Stimulated activated naive B cell treated with anti-CD40 and anti-IgM and Interleukin-4, amounts not matched to agents 10 μg/mL and 1 μg/mL and 100 μg/mL, for 72 hours (primary cell): ENCODE measurements at places on chromosomes 16 and 17.
A peak's percentile ranks its signal among the peaks of the same experiment; 100 is the strongest.

- peak overlapping the region; percentile 84 for H3K4me3 ChIP-seq
- peak overlapping the region; percentile 43 for H3K27ac ChIP-seq
- peaks cover 21% of the 10 kb centered on the region for H3K4me1 ChIP-seq
- no peak for DNase-seq
- peaks cover 31% of the 10 kb centered on the region for H3K27me3 ChIP-seq
Measured at GRCh38 chr16:57486858-57487834, 853 bp upstream of the DOK4 start.

DNA sequence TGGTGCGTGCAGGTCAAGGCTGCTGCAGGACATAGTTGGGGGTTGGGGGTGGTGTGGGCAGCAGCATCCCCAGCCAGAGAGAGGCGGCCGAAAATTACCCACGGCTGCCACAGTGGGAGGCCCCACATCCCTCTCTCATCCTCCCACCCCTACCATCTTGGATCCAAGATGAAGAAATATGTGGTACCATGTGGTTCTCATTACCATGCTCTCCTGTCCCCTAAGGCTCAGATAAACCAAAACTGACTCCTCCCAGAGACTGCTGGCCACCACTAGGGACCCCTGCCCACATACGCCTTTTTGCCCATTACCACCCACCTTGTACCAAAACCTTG is 120.4 kb downstream of the HIC1 start:
- no peak overlapping the region for H3K27ac ChIP-seq
- no peaks in the 10 kb centered on the region for H3K27me3 ChIP-seq
- H3K4me1 ChIP-seq: no peaks in the 10 kb centered on the region
- no peak overlapping the region for H3K4me3 ChIP-seq

DNA sequence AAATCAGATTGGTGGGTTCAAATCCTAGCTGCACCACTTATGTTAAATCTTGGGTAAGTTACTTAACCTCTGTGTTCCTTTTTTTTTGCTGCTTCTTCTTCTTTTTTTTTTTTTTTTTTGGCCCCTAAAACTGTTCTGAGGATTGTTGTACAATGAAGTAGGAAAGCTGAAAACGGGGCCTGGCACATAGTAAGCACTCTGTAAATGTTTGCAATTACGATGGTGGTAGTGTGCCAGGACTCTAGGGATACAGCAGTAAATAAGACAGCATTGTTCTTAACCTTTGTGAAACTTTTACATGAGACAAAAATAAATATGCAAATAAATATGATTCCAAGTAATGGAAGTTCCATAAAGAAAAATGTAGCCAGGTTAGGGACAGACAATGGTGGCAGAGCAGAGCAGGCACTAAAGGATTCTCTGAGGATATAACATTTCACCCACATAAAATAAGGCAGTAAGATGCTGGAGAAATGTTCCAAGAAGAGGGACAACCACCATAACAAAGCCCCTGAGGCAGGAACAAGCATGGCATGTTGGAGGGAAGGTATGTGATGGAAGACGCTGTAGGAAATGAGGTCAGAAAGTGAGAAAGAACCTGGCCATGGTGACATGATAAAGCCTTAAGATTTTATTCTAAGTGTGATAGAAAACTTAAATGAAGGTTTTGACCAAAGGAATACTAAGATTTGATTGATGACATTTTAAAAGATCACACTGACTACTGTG is 127.3 kb downstream of the NLK start:
- H3K4me3 ChIP-seq: no peak overlapping the region
- no peaks in the 10 kb centered on the region for H3K27me3 ChIP-seq
- peaks cover 12% of the 10 kb centered on the region for H3K4me1 ChIP-seq
- H3K27ac ChIP-seq: no peak overlapping the region
- no peak for DNase-seq

- H3K4me3 ChIP-seq: no peak overlapping the region
- no peaks in the 10 kb centered on the region for H3K36me3 ChIP-seq
- H3K27ac ChIP-seq: no peak overlapping the region
Measured at GRCh38 chr16:65668064-65668595, 546.3 kb upstream of the CDH11 start.

- no peaks in the 10 kb centered on the region for H3K36me3 ChIP-seq
- no peak overlapping the region for H3K27ac ChIP-seq
- no peak overlapping the region for H3K4me3 ChIP-seq
- peaks cover under 1% of the 10 kb centered on the region for H3K4me1 ChIP-seq
- peaks cover 33% of the 10 kb centered on the region for H3K27me3 ChIP-seq
- no peak for DNase-seq
Measured at GRCh38 chr16:57873218-57873617, 70.9 kb upstream of the KIFC3 start.

GRCh38 chr16:83913245-83913633 is 14.3 kb downstream of the MLYCD start:
- no peak overlapping the region for H3K27ac ChIP-seq
- no peak for DNase-seq
- peaks cover 52% of the 10 kb centered on the region for H3K36me3 ChIP-seq

- peak overlapping the region; percentile 97 for H3K27ac ChIP-seq
- peak; percentile 64 for DNase-seq
- peaks cover 40% of the 10 kb centered on the region for H3K4me1 ChIP-seq
- H3K4me3 ChIP-seq: peak overlapping the region; percentile 64
Measured at GRCh38 chr17:73566905-73567782, 77.1 kb downstream of the SDK2 start.

DNA sequence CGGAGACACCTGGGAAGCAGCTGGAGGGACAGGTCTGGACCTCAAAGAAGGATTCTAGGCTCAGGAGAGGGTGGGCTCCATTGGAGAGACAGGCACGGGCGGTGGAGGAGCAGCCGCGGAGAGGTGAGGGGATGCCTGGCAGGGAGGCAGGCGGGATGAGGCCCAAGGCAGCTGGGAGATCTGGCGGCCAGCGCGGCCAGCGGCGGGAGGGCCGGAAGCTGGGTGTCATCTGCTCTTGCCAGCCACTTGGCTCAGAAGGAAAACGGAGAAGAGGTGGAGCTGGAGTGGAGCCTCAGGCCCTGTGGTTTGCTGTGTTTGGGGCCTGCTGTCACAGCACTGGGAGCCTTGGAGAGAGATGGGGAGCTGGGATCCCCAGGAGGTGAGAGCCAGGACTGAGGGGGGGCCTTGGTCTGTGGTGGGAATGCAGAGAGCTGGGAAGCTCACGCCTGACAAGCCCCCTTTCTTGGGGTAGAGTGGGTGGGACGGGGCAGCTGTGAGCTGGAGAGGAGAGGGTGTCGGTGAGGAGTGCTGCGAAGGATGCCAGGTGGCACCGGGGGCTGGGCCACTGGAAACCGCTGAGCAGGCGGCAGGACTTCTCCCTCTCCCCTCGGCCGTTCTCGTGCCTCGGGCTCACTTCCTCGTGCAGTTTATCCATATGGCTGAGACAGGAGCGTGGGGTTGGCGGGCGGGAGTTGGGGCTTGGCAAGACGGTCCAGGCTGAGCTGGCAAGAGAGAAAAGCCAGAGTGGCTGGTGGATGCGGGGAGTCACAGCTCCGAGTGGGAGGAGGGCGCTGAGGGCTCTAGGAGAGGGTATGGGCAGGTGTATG is 8.0 kb downstream of the TBC1D24 start:
- H3K27ac ChIP-seq: no peak overlapping the region
- peaks cover 21% of the 10 kb centered on the region for H3K4me1 ChIP-seq
- peaks cover 7% of the 10 kb centered on the region for H3K36me3 ChIP-seq
- no peak overlapping the region for H3K4me3 ChIP-seq

DNA sequence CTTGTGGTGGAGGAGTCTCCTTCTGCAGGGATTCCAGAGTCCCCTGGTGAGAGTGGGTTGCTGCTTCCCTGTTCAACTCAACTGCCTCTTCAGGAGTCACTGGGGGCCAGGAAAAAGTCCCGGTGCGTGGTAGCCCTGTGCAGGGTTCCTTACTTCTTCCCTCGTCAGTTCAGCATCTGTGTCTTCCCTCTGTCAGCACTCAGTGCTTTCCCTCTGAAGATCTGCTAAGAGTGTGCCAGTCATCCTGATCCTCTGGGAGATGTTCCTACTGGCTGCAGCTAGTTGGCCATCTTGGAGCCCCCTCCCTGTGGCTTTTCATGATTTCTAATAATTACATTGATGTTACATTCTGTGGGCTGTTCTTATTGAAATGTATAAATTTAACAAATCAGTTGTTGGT is 36.5 kb downstream of the NF1 start:
- peaks cover 9% of the 10 kb centered on the region for H3K36me3 ChIP-seq
- peak overlapping the region; percentile 43 for H3K27ac ChIP-seq
- no peak overlapping the region for H3K4me3 ChIP-seq

GRCh38 chr17:75238684-75239191 is 22.7 kb downstream of the GGA3 start:
- H3K4me1 ChIP-seq: peaks cover 25% of the 10 kb centered on the region
- H3K27me3 ChIP-seq: no peaks in the 10 kb centered on the region
- no peak overlapping the region for H3K4me3 ChIP-seq
- peaks cover 79% of the 10 kb centered on the region for H3K36me3 ChIP-seq
- DNase-seq: no peak

- H3K27me3 ChIP-seq: no peaks in the 10 kb centered on the region
- H3K4me1 ChIP-seq: peaks cover 71% of the 10 kb centered on the region
- H3K27ac ChIP-seq: no peak overlapping the region
- no peak overlapping the region for H3K4me3 ChIP-seq
- no peaks in the 10 kb centered on the region for H3K36me3 ChIP-seq
Measured at GRCh38 chr17:17402558-17402957, 74.2 kb upstream of the MED9 start.

- no peaks in the 10 kb centered on the region for H3K4me1 ChIP-seq
- no peak for DNase-seq
- no peak overlapping the region for H3K4me3 ChIP-seq
- H3K27me3 ChIP-seq: peaks cover 4% of the 10 kb centered on the region
- H3K27ac ChIP-seq: no peak overlapping the region
Measured at GRCh38 chr17:55649957-55650597, 72.6 kb downstream of the TMEM100 start.

DNA sequence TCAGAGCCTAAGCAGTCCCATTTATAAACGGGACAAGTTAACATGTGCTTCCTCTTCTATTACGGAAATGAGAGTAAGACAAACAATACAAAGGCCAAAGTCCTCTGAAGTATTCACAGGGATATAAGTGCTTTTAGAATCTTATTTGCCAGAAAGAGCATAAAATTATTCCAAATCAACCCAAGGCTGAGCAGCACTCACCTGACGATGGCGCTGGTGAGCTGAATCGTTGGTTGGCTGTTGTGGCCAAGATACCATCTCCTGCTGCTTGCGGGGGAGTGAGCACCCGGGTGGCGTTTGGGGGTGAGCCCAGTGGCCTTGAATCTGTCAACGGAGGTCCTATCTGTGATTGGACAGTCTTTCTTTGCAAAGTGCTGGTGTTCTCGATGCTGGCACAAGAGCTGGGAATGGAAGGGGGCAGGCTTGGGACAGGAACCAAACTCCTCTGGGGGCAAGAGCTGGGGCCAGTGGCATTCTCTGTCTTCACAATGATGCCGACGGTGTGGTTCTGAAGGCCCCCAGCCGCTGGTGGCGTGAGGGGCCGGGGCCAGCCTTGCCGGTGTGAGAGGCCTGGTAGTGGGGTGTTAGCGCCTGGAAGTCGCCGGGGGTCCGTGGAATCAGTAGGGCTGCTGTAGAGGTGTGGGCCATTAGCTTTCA is 9.5 kb upstream of the DHRS13 start:
- no peak for DNase-seq
- H3K4me3 ChIP-seq: no peak overlapping the region
- peaks cover 69% of the 10 kb centered on the region for H3K36me3 ChIP-seq
- no peaks in the 10 kb centered on the region for H3K27me3 ChIP-seq
- peak overlapping the region; percentile 62 for H3K27ac ChIP-seq
